WERI-Rb-1 (cell line): ENCODE measurements at places on chromosomes 12 and 14.

DNA sequence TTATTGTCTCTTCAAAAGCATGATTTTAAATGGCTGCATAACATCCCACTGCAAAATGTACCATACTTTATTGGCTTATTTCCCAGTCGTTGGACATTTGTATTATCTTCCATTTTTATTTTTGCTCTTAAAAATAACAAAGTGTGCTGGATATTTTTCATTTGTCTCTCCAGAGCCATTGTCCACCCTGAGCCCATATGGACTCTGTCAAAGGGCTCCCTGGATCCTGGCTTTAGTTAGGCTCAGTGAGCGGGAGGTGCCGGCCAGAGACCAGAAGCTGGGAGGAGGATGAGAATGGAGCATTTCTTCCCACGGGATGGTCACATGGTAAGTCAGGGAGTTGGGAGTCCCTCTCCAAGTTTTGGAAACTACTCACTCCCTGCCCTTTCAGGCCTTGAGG lies 296.9 kb downstream of the NUAK1 start:
- no peak for DNase-seq

DNA sequence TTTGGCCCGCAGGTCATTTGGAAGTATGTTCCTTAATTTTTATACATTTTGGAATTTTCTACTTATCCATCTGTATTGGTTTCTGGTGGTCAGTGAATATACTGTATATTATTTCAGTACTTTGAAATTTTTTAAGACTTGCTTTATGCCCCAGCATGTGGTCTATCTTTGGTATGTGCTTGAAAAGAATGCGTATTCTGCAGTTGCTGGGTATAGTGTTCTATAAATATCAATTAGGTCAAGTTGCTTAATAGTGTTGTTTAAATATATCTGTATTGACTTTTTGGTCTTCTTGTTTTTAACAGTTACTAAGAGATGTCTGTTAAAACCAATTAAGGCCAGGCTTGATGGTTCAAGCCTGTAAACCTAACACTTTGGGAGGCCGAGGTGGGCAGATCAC lies 21.7 kb upstream of the SIX1 start:
- DNase-seq, result no peak

DNA sequence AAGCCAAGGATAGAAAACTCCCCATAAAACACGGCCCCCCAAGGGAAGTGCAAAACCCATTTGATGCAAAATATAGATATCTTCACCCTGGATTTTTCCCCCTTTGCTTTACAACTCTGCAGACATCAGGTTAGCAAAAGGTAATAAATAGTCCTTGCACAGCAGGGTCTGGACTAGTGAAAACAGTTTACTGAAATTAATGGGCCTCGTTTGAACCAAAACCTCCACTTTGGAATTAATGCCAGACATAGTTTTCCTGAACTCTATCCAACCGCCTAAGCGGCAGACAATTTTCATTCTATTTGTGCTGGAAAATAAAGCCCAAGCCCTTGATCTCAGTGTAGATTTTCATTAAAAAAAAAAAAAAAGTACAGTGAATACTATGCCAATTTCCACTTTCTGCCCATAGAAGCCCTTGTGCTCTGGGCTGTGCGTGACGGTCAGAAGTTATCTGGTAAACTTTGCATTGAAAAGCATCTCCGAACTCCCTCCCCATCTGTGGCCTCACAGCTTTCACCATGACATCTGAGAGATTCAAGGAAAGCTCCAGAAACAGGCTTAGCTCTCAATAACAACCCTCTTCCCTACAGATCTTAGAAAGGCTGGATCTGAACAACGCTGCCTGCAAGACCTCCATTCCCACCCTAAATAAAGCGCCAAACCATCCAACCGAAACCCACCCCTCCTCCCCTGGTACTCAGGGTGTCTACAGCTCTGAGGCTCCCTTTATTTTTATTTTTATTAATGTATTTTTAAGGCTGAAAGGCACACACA lies 11.0 kb upstream of the IRF2BPL start:
- no peak for DNase-seq

DNA sequence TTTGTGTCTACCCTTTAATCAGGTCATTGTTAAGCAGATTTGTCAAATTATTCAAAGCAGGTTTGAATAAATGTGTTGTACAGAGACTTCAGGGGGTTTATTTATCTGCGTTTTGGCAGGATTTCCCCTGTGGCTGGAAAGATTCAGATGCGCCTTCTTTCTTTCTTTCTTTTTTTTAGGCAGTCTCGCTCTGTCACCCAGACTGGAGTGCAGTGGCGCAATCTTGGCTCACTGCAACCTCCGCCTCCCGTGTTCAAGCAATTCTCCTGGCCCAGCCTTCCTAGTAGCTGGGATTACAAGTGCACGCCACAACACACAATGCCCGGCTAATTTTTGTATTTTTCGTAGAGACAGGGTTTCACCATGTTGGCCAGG lies 6.3 kb upstream of the NANOGNB start:
- no peak for DNase-seq

GRCh38 chr14:53613404-53614253 lies 343.0 kb downstream of the BMP4 start:
- no peak for DNase-seq

- peak; percentile 46 for DNase-seq
Observed at GRCh38 chr12:62934239-62934798, 631 bp downstream of the PPM1H start.

DNA sequence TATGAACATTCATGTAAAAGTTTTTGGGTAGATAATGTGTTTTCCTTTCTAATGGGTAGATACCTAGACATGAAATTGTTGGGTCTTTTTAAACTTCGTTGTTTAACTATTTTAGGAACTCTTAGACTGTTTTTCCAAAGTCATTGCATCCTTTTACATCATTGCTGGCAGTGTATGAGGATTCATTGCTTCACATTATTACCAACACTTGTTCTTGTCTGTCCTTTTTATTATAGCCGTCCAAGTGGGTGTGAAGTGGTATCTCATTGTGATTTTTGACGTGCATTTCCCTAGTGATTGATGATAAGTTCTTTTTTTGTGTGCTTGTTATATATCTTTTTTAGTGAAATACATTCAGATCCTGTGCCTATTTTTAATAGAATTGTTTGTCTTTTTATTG lies 39.4 kb downstream of the USP15 start:
- no peak for DNase-seq

- peak; percentile 71 for DNase-seq
Observed at GRCh38 chr12:47744005-47744651, 14.6 kb downstream of the RAPGEF3 start.

DNA sequence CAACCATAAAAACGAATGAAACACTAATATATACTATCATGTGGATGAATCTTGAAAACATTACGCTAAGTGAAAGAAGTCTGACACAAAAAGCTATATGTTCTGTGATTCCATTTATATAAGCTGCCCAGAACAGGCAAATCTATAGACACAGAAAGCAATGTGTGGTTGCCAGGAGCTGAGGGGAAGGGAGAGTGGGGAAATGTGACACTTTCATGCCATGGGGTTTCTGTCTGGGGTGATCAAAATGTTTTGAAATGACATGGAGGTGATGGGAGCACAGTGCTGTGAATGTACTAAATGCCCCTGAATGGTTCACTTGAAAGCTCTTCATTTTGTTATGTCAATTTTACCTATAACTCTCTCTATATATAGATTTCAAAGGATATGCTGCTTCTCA lies 30.1 kb downstream of the ATG14 start:
- no peak for DNase-seq

DNA sequence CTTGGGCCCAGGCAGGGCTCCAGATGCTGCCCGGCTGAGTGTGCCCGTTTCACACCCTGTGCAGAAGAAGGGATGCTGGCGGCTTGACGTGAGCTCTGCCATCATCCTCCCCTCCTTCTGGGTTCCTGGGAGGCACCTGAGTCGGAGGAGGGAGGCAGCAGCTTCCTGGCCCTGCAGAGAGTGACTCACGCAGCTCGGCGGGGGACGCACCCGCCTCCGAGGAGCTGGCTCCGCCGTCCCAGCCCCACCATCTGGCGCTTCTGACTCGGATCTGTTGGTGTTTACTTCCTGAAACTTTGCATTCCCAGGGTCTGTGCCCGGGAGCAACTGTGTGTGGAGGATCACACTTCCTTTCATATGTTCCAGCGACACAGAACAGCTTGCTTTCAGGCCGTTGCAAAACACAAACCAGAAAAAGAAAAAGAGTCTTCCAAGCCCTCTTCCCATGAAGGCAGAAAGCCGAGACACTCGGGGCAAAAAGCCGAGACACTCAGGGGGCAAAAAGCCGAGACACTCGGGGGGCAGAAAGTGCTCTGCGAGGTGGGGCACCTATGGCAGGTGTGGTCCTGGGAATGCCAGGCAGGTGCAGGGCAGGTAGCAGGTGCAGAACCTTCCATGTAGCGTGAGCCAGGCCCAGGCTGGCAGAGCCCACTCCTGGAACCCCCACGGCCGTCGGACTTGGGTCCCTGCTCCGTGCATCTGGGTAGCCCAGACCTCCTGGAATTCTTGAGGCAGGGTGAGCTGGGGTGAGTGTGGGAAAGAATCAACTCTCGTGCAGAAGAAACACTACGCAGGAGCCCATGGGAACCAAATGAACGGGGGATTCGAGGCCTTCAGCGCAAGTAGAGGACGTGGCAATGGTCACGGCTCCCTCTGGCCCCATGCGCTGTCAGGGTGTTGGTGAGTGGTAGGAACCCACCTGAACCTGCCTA lies 27.6 kb upstream of the GALNT9 start:
- DNase-seq, result peak; percentile 94

- DNase-seq, result no peak
Observed at GRCh38 chr12:119216084-119216483, 37.4 kb downstream of the HSPB8 start.

- DNase-seq, result no peak
Observed at GRCh38 chr14:72796935-72797334, 97.0 kb downstream of the DPF3 start.

DNA sequence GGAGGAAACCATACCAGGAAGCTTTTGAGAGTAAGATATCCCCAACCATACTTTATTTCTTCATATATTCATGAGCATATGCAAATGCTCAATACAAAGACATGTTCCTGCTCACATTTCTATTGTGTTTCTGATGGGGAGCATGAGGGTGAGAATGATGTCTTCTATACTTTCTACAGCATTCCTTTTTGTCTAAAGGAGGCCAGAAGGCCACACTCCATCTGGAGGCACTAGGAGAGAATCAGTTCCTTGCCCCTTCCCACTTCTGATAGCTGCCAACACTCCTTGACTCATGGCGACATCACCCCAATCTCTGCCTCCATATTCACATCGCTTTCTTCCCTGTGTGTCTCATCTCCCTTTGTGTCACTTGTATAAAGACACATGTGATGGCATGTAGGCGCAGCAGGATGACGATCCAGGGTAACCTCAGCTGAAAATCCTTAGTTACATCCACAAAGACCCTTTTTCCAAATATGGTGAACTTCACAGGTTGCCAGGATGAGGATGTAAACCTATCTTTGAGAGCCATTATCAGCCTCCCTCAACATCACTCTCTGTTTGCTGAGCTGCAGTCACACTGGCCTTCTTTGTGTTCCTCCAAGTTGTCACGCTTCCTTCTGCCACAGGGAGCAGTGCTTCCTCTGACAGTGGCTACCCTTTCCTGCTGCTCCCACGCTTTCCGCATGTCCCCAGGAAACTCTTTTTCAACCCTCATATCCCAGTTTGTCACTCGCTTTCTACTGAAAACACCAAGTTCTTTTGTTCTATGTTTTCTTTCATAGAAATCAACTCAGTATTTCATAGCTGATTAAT lies 96.9 kb downstream of the STXBP6 start:
- no peak for DNase-seq

DNA sequence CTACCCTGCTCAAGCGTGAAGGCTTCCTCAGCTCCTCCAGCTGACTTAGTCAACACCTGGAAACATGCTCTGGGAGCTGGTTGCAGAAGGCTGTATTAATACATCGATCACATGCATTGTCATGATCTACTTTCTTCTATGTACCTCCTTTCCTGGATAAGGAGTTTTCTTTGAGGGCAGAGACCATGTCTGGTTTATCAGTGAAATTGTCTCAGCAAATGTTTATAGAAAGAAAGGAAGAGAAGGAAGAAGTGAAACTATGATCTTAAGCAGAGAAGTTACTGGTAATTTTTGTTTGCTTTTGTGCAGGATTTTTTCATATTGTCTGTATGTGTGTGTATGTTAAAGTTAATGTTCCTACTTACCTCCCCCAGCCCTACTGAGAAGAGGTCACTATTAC lies 4.5 kb downstream of the DYRK4 start:
- no peak for DNase-seq

DNA sequence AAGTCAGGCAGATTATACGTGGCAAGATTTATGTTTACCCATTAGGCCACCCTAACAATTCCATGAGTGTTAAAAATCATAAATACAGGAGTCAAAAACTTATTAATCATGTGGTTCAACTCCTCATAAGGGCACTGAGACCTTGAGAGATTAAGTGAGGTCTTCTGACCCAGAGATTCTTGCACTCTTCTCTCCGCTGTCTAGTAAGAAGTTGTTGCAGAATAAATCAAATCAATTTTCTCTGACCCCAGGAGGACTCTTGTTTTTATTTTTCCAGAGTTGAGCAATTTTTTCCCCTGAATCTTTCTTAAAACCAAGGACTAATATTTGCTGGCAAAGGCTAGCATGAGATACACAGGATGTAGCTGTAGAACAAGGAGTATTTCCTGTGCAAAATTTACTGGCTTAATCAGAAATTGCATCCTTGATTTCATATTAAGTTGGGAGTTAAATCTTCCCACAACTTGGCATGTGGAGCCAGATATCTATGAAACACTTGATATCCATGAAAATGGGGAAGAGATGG lies 90.9 kb upstream of the PTHLH start:
- no peak for DNase-seq

DNA sequence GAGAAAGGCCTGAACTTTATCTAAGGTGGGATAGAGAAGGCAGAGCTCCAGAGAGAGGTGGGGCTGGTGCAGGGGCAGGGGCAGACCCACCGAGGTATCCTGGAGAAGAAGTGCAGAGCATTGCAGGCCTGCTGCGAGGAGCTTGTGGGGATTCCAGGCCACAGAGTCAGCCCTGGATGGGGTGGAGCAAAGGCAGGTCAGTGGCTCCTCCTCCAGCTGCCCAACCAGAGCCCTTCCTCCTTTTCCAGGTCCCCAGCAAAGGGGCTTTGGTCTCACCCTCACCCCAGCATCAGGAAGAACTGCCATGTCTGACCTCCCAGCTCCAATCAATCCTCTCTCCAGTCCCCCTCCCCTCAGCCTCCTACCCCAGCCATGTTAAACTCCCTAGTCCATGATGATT lies 19.8 kb upstream of the ZNF740 start:
- DNase-seq, result no peak

DNA sequence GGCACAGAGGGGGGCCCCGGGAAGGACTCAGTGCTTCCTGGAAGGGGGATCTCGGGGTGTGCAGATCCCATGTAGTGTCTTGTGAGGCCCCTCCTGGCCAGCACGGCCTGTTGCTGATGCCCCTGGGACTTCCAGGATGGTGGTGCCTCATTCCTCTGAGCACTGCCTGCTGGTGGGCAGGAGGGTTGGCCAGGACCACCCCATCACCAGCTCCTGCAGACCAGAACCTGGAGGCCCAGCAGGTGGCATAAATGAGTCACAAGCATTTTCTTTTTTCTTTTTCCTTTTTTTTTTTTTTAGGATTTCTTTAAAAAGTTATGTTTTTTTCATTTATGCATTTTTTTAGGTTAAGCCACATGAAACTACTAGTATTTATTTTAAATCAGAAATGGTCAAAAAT lies 8.0 kb downstream of the MMP17 start:
- DNase-seq, result no peak

- no peak for DNase-seq
Observed at GRCh38 chr12:111557271-111558106, 41.6 kb downstream of the ATXN2 start.
